Activated T-helper 1 cell treated with anti-CD3 and anti-CD28 coated beads, Interleukin-12 subunit alpha, Interleukin-12 subunit beta, Interleukin-2, Interleukin-4 antibody, amounts not matched to agents 30 ng/mL and 10 ng/mL and 1 ng/mL, durations not matched to agents 14 hours and 24 hours and 36 hours (primary cell): ENCODE measurements at places on chromosomes 5 and 9. TPM values are rescaled to one million over a fixed set of nuclear protein-coding genes. Genes with fewer than 3 reads are reported as not detected.

The GRAMD2B gene
- 8.3 and 9.5 TPM in 2 replicates for total RNA-seq

The MUSK gene
- not detected in 2 replicates for total RNA-seq

The BSPRY gene
- 12.3 and 12.8 TPM in 2 replicates for total RNA-seq

The RPL35 gene
- 1,681 and 1,750 TPM in 2 replicates for total RNA-seq

The AGXT2 gene
- total RNA-seq: not detected in 2 replicates

The MED27 gene
- total RNA-seq: 41.0 and 45.6 TPM in 2 replicates

The VCAN gene
- 0.05 TPM in 2 replicates for total RNA-seq

The PCDHGA11 gene
- 0.16 and 0.24 TPM in 2 replicates for total RNA-seq

DNA sequence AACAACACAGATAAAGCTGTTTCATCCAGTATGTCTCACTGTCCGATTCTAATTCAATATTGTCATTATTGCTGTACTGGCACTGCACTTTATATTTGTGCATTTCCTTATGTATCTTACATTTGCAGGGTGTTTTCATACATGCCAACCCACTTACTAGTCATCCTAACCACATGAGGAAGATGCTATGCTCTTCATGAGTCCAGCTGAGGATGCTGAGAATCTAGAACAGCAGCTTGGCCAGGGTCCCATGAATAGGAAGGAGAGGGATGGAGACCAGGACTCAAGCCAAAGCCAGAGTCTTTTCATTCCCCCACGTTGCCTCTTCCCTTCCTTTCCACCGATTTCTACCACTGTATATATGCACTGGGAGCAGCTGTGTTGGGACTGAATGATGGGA, 292.8 kb upstream of the KLF4 start:
- no peak overlapping the region for H3K4me3 ChIP-seq
- no peak overlapping the region for H3K27ac ChIP-seq
- no peaks in the 10 kb centered on the region for H3K4me1 ChIP-seq
- no peaks in the 10 kb centered on the region for H3K36me3 ChIP-seq
- no peak for DNase-seq

- no peak for DNase-seq
- H3K27me3 ChIP-seq: no peaks in the 10 kb centered on the region
- no peaks in the 10 kb centered on the region for H3K36me3 ChIP-seq
These were observed 25.6 kb downstream of the ISOC1 start for GRCh38 chr5:129120158-129120581.

- no peak overlapping the region for H3K4me3 ChIP-seq
- no peak overlapping the region for H3K27ac ChIP-seq
- H3K36me3 ChIP-seq: peaks cover 13% of the 10 kb centered on the region
- H3K4me1 ChIP-seq: no peaks in the 10 kb centered on the region
- no peak for DNase-seq
- no peaks in the 10 kb centered on the region for H3K27me3 ChIP-seq
These were observed 79.3 kb downstream of the CAMSAP1 start for GRCh38 chr9:135827866-135828580.

DNA sequence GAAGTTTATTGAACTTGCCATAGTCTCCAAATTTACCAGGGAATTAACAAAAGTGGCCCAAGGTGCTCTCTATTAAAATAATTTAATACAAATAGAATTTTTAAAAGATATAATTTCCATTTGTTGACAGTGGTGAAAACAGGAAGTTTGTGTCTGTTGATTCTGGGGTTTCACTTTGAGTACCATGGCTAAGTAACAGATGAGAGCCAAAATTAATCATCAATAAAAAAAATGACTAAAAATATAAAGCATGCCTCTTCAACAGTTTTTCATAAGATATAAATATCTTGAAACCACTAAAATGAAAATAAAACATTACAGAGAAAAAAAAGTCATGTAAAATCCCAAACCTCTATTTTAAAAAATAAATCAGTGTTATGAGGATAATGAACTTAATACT, 49.8 kb downstream of the SGCD start:
- H3K27me3 ChIP-seq: peaks cover 29% of the 10 kb centered on the region
- H3K27ac ChIP-seq: no peak overlapping the region
- no peaks in the 10 kb centered on the region for H3K4me1 ChIP-seq
- no peak for DNase-seq
- H3K4me3 ChIP-seq: no peak overlapping the region
- H3K36me3 ChIP-seq: no peaks in the 10 kb centered on the region

DNA sequence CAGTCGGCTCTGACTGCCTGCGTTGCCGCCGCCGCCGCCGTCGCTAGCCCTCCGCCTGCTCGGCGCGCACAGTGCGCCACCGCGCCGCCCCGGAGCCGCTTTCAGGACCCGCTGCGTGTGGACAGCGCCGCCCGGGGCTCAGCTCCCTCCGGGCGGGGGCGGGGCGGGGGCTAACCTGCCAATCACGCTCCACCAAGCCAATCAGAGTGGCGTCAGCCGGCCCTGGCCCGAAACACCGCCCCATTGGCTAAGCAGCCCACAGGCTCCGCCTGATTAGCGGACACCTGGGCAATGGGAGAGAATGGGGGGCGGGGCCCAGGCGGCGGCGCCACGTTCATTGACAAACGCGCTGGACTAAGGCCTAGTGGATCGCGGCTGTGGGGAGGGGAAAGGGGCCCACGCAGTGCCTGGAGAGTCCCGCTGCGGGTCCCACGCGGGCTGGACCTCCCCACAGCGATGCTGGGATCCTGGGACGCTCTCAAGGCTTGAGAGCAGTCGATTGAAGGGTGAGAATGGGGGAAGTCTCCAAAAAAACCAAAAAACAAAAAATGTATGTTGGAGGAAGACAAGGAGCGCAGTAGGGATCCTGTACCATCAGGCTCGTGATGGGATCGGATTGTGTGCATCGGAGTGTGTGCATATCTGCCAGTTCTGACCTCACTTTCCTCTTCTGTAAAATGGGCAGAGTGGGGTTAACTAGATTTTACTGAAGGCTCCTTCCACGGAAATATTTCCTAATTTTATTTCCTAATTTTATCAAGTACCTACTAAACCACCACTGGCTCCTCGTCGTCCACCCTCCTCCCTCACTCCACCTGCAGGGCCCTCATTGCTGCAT, 6.3 kb downstream of the PAX5 start:
- DNase-seq: peak; percentile 80
- peaks cover 8% of the 10 kb centered on the region for H3K4me1 ChIP-seq
- no peaks in the 10 kb centered on the region for H3K36me3 ChIP-seq
- H3K27me3 ChIP-seq: peaks cover 87% of the 10 kb centered on the region
- H3K27ac ChIP-seq: peak overlapping the region; percentile 36

GRCh38 chr9:10649076-10649475, 36.3 kb upstream of the PTPRD start:
- no peak for DNase-seq
- H3K27me3 ChIP-seq: no peaks in the 10 kb centered on the region

DNA sequence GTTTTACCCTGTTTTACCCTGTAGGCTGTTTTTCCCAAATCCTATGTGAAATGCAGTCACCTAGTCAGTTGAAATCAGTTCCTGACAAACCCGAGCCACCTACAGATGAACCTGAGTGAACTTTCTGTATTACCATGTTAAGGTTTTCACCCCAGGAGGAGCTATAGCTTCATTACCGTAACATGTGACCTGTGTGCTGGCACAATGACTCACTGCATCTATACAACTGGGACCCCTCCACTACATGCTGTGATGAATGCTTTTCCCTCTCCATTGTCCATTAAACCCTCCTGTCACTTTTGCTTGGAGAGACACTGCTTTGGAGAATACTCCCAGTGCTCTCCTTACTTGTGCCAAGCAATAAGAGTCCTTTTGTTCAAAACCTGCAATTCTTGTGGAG, 1974.8 kb downstream of the EFNA5 start:
- DNase-seq: no peak
- H3K27ac ChIP-seq: no peak overlapping the region
- H3K36me3 ChIP-seq: no peaks in the 10 kb centered on the region
- H3K4me3 ChIP-seq: no peak overlapping the region
- H3K4me1 ChIP-seq: no peaks in the 10 kb centered on the region

DNA sequence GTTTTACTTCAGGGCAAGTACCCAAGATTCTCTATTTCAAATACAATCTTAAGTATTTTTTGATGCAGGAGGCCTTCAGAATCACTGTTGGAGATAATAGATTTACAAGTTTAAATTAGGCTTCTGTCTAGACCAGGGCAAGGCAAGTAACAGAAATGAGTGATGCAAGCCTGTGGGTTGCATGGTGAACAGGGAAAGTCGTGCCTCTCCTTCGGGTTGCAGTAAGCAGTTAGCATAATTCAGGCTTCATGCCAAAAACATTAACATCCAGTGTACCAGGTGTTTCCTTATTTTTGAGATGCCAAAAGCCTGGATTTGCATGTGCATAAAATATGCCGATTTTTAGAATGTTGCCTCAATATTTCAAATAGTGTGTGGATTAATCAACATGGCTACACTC, 369.0 kb downstream of the CAAP1 start:
- no peaks in the 10 kb centered on the region for H3K27me3 ChIP-seq
- H3K36me3 ChIP-seq: no peaks in the 10 kb centered on the region
- no peaks in the 10 kb centered on the region for H3K4me1 ChIP-seq
- no peak overlapping the region for H3K27ac ChIP-seq

DNA sequence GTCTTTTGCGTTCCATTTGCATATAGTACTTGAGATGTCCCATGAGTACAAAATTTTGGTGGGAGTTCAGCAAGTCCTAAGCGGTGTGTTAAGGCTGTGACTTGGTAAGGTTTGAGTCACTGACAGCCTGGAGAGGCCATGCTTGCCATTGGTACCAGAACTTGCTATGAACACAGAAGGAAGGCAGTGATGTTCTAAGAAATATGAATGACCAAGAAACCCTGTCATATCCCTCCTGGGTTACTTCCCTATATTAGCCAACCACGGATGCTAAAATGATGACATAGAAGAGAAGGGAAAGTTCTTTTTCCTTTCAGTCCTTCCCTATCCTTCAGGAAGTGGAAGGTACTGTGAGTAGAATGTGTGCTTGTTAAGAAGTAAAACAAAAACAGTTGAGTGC, 136.7 kb downstream of the GCNT1 start:
- H3K4me3 ChIP-seq: no peak overlapping the region
- H3K27me3 ChIP-seq: peaks cover 9% of the 10 kb centered on the region
- no peak overlapping the region for H3K27ac ChIP-seq

- no peak for DNase-seq
- H3K36me3 ChIP-seq: no peaks in the 10 kb centered on the region
- H3K4me3 ChIP-seq: no peak overlapping the region
- no peak overlapping the region for H3K27ac ChIP-seq
These were observed 311.5 kb downstream of the EFNA5 start for GRCh38 chr5:107359033-107359915.

DNA sequence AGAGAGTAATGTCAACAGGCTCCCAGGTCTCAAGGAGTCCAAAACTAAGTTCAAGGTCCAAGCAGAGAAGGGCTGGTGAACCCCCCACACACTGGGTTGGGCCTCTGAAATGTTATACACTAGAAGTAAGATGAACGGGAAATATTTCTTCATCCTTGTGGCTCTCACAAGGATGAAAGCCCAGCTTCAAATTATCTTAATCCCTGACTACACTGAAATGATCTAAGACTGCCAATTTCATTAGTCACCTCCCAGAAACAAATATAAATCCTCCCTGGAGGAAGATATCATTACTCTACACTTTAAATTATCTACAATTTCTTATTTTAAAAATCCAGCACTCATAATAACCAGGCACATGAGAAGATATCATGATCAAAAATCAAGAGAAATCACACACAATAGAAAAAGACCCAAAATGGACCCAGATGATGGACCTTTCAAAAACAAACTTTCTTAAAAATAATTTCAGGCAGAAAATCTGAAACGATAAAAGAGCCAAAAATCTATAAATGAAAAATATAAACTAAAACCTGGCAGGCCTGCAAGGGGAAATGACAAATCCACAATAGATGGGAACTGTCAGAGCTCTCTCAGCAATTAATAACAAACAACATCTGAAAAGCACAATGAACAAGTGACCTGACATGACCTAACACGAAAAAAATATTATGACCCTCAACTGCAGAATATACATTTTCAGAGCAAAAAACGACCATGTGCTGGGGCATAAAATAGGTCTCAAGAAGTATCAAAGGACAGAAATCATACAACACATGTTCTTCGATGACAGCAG, 117.4 kb downstream of the GPR21 start:
- DNase-seq: no peak
- no peak overlapping the region for H3K4me3 ChIP-seq
- H3K27me3 ChIP-seq: no peaks in the 10 kb centered on the region
- no peaks in the 10 kb centered on the region for H3K4me1 ChIP-seq
- peaks cover 7% of the 10 kb centered on the region for H3K36me3 ChIP-seq

- peak overlapping the region; percentile 18 for H3K27ac ChIP-seq
- H3K4me1 ChIP-seq: peaks cover 45% of the 10 kb centered on the region
- no peak for DNase-seq
These were observed 1.6 kb downstream of the SREK1IP1 start for GRCh38 chr5:64766941-64767340.

DNA sequence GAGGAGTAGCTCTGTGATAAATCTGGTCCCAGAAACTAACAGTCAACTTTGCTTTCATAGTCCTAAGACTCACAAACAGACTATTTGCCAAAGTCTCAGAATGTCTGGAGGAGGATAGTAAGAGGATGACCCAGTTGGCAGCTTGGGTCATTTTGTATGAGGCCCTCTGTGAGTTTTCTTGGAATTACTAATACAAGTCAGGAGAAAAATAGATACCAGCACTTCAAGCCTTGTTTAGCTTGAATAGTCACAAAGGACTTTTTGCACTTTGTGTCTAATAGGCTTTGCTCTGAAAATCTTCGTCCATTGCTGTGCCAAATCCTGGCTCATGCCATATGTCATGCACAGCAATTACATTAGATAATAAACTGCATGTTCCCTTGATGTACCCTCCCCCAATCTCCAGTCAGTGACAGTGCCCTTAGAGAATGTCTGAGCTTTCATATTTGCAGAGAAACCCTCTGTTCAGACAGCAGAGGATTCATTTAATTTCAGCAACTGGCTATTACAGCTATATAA, 612.8 kb downstream of the CSNK1G3 start:
- H3K4me3 ChIP-seq: no peak overlapping the region
- DNase-seq: no peak
- H3K27ac ChIP-seq: no peak overlapping the region
- no peaks in the 10 kb centered on the region for H3K4me1 ChIP-seq

- H3K36me3 ChIP-seq: no peaks in the 10 kb centered on the region
- DNase-seq: no peak
- H3K27me3 ChIP-seq: peaks cover 2% of the 10 kb centered on the region
- H3K4me3 ChIP-seq: no peak overlapping the region
These were observed 344.9 kb downstream of the CDK5RAP2 start for GRCh38 chr9:120235081-120235480.

- no peak for DNase-seq
- H3K4me1 ChIP-seq: peaks cover 5% of the 10 kb centered on the region
- H3K36me3 ChIP-seq: no peaks in the 10 kb centered on the region
- no peak overlapping the region for H3K27ac ChIP-seq
- peaks cover 2% of the 10 kb centered on the region for H3K27me3 ChIP-seq
These were observed 25.3 kb downstream of the ZDHHC11B start for GRCh38 chr5:759111-759751.

- no peaks in the 10 kb centered on the region for H3K27me3 ChIP-seq
- DNase-seq: no peak
- no peaks in the 10 kb centered on the region for H3K4me1 ChIP-seq
- H3K27ac ChIP-seq: no peak overlapping the region
These were observed 377.8 kb downstream of the IRX2 start for GRCh38 chr5:2373631-2374030.

DNA sequence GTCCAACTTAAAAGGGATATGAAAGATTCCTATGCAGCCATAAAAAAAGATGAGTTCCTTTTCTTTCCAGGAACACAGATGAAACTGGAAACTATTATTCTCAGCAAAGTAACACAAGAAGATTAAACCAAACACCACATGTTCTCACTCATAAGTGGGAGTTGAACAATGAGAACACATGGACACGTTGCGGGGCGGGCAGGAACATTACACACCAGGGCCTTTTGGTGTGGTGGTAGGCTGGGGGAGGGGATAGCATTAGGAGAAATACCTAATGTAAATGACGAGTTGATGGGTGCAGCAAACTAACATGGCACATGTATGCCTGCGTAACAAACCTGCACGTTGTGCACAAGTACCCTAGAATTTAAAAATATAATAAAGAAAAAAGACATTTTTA, 516.1 kb downstream of the LRRC70 start:
- no peaks in the 10 kb centered on the region for H3K4me1 ChIP-seq
- H3K4me3 ChIP-seq: no peak overlapping the region
- H3K36me3 ChIP-seq: no peaks in the 10 kb centered on the region
- H3K27ac ChIP-seq: no peak overlapping the region
- DNase-seq: no peak
